ENCODE measurements at places on chromosomes 2 and 18.
A peak's percentile ranks its signal among the peaks of the same experiment; 100 is the strongest.

- DNase-seq = no peak
These were observed 121.0 kb upstream of the MSTN start for GRCh38 chr2:190183539-190183938.

DNA sequence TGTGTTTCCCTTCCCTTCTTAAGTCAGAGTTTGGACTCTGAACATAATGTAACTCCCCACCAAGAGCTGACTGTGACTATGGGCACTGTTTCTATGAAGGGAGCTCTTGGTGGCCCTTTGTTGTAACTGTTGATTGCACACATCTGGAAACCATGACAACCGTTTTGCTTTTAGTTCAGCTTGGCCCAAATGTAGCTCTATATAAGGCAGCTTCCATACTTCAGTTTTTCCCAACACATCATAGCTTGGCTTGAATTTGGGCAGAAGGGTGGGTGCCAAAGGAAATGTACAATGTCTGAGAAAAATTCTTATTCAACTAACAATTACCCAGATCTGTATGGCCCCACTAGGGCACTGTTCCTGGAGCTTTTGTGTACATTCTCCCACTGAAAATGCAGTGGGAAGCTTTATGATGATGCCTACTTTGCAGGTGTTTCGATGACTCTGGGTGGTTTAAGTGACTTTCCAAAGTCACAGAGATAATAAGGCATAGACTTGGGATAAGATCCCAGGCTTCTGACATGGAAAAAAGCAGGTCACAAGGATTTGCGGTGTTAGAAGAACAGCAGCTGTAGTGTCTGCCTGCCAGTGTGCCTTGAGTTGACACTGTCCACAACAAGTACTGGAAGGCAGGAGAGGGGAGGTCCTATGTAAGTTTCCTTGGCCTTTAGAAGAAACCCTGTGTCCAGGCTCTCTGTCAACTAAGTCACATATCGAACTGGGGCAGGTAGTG, 2.4 kb upstream of the CETN1 start:
- no peak for DNase-seq

GRCh38 chr2:157996799-157997198, 104.9 kb upstream of the UPP2 start:
- DNase-seq = no peak

GRCh38 chr2:9641641-9642040, 10.8 kb upstream of the YWHAQ start:
- no peak for DNase-seq

DNA sequence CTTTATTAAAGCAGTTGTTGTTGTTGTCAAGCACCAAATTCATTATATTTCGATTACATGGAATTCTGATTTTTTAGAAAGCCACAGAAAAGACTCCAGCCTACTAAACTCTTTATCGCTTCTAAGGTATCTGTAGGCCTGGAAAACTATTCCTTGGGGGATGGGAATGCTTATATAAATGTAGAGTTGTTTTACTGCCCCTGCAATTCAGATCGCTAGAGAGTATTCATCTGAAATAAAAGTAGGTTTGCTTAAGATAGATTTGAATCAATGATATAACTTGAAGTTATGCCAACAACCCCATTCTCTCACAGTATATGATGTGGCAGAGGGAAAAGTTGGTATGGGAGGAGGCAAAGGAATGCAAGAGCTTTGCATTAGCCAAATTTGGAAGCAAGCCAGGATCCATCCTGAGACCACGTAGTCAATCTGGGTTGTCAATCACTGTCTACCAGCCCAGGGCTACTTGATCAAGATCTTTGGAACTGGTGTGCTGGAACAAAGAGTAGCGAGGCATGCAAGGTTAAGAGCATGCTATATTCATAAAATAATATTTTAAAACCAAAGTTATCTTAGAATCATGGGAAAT, 95.9 kb downstream of the LYPD6B start:
- no peak for DNase-seq

DNA sequence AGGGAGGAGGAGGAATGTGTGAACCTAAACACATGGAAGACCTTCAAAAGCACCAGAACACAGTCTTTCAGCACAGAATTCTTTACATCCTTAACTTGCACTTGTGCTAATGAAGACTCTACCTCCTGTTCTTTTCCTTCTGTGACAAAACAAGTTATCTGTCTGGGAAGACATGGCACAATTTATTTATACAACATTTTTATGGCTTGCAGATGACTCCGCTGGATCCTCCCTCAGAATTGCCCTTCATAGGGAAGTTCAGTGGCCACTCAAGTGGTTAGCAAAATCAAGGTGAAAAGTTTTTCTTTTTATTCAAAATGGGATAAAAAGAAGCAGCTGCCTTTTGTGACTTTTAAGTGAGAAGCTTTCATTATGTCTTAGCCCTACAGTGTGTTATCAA, 21.4 kb downstream of the BCL2L11 start:
- DNase-seq = no peak

DNA sequence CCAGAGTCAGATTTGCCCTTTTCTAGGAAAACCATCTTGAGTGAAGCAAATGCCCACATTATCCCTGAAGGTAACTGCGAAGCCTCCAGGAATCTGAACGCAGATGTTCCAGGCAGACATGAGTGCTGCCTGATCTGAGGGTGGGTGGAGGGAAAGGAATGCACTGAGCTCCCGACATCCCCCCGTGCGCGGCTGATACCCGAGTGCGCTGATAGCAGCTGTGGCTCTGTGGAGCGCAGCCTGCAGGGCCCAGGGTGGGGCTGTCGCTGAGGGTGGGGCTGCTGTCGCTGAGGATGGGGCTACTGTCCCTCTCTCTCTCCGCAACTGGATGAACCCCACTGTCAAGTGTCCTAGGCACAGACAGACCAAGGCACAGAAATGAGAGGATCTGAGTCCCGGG, 82.4 kb downstream of the GFPT1 start:
- no peak for DNase-seq

- DNase-seq = no peak
These were observed 19.4 kb downstream of the DNMT3A start for GRCh38 chr2:25322312-25322711.

GRCh38 chr18:37588289-37588688, 22.7 kb upstream of the CELF4 start:
- no peak for DNase-seq

DNA sequence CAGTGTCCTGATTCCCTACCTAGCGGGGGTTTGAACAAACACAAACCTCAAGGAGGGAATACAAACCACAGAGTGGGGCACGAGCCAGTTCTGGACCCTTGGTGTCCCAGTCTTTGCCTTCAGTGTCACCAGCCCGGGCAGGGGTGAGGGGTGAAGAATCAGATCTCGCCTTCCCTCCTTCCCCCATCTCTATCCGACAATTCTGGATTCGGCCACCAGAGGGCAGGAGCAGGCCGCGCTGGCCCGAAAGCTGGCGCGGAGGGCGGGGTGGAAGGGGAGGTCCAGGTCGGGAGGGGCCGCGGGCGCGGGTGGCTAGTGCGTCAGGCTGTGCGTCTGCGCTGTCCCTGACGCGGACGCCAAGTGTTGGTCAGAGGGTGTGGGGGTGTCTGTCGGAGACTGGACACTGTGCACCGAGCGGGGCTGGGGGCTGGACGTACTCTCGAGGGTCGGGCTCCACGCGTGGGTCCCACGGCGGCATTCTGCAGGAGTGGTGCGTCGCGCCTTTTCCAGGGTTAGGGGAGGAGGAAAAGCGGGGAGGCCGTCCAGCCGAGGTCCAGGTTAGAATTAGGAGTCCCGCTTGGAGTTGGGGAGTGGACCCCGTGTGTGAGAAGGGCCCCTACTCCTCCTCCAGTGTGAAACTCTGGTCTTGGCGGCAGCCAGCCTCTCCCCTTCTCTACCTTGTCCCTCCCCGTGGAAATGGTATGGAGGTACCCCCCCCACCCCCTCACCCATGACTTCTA, 2.9 kb upstream of the CRYBA2 start:
- DNase-seq = peak; percentile 83

GRCh38 chr2:23664066-23664788, 262.7 kb downstream of the ATAD2B start:
- no peak for DNase-seq

DNA sequence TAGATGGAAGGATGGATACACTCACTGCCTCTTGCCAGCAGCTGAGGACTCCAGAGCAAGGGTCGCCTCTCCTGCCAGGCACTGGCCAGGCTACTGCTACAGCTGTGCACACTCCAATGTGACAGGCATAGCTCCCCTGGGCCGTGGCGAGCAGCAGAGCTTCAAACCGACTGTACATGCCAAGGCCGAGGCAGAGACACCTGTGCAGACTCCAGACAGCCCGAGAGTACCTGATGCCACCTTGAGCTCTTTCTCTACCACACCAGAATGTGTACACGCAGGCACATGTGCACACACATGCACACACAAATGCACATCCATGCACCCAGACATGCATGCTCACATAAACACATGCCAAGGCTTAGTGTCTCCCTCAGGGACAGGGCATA, 508.3 kb upstream of the MYT1L start:
- DNase-seq = no peak

DNA sequence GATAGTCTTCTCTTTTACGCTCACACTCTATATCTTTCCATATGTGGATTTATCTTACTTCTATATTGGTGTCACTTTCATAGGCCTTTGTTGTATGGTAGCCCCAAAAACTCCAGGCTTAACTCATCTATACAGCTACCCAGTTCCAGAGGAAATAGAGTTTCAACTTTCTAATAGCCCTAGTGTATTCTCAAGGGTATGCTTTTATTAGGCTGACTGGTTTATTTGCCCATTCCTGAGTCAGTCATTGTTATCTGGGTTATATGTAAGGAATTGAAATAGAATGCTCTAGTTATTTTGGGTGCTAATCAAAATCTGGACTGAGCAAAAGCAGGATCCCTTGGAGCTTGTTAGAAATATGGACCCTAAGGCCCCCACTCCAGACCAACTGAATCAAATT, 307.4 kb upstream of the KCNJ3 start:
- no peak for DNase-seq

DNA sequence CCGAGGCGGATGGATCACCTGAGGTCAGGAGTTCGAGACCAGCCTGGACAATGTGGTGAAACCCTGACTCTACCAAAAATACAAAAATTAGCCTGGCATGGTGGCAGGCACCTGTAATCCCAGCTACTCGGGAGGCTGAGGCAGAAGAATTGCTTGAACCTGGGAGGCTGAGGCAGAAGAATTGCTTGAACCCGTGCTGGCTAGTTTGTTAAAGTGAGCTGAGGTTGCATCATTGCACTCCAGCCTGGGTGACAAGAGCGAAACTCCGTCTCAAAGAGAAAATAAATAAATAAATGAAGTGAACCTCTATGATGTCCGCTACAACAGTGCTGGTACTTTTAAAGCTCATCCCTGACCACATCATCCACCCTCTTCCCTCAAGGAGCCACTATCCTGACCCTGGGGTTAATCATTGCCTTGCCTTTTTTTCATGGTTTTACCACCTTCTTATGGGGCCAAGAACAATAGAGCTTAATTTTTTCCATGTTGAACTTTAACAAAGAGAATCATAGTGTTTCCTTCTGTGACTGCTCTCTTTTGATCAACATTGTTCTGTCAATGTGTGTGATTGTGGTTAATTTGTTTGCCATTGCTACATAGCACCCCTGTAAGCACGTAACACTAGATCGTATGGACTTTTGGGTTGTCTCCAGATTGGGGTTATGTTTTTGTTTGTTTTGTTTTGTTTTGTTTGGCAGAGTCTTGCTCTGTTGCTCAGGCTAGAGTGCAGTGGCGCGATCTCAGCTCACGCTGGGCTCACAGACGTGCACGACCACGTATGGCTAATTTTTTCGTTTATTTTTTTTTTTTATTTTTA, 17.1 kb upstream of the ATRAID start:
- no peak for DNase-seq

GRCh38 chr18:25399554-25399953, 47.6 kb upstream of the ZNF521 start:
- DNase-seq = no peak

DNA sequence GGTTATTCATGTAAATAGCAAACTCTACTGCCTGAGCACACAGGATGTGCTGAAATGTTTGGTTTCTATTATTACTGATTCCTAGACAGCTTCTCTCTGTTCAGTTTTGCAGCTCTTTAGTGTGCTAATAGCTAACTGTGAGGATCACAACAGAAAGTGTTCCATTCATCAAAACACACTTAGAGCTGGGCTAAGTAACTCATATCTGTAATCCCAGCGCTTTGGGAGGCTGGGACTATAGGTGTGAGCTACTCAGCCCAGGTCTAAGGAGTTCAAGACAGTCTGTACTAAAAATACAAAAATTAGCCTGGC, 63.2 kb downstream of the MOGAT1 start:
- no peak for DNase-seq

- no peak for DNase-seq
These were observed 57.2 kb downstream of the INPP4A start for GRCh38 chr2:98501876-98502275.

- no peak for DNase-seq
These were observed 58.2 kb upstream of the MEX3C start for GRCh38 chr18:51255693-51256092.

DNA sequence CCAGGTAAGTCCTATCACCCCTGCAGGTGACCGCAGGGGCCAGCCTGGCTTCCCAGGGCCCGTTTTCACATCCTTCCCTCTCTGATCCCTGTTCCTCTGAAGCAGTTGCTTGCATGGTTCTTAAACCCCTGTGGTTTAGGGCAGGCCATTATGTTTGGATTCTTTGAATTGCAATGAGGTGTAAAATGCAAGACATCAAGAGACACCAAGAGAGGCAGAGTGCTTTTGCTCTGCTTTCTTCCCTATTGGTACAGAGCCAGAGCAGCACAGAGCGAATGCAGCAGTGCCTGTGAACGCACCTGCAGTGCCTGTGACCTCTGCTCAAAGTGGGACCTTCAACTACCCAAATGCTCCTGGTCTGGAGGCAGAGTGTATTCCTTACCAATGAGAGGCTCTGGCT, 7.6 kb downstream of the RFX8 start:
- no peak for DNase-seq

- no peak for DNase-seq
These were observed 134.0 kb downstream of the GALNT14 start for GRCh38 chr2:31004257-31004656.

- no peak for DNase-seq
These were observed 755 bp downstream of the SPAST start for GRCh38 chr2:32064021-32064601.

DNA sequence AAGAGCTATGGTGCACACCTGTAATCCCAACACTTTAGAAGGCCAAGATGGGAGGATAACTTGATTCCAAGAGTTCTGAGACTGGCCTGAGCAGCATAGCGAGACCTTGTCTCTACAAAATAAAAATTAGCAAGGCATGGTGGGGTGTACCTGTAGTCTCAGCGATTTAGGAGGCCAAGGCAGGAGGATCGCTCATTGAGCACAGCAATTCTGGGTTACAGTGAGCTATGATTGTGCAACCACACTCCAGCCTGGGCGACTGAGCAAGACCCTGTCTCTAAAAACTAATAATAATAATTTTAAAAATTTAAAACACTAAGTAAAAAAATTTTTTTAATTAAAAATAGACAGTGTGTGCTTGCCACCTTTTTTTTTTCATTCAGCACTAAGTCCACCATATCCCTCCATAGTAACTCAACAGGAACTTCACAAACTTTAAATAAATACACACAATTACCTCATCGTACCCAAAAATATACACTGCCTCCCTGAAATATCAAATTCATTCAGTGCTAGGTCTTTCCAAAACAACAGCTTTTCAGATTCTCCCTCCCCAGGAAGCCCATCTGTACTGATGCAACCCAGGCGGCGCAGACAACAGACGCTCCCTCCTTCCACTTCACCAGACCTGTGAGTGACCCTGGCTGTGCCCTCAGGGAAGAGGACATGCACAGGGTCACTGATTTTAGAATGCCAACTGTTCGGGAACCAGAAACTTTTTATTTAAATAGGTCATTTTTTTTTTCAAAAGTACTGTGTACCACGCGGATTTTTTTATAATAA, 29.6 kb downstream of the FAM168B start:
- DNase-seq = no peak

GRCh38 chr2:187129306-187129705, 280.3 kb upstream of the ZSWIM2 start:
- DNase-seq = no peak

- DNase-seq = no peak
These were observed at the start of gene GPR155 for GRCh38 chr2:174486563-174487107. GPR155 (minus strand) TSS chr2:174487029; CDS start chr2:174481956, 5,073 bp downstream.

All from stimulated activated naive CD8-positive, alpha-beta T cell treated with anti-CD3 and anti-CD28 coated beads, Interleukin-15, amount 100 ng/mL, for 72 hours (primary cell).